ENCODE measurements at places on chromosomes 1 and 21.

DNA sequence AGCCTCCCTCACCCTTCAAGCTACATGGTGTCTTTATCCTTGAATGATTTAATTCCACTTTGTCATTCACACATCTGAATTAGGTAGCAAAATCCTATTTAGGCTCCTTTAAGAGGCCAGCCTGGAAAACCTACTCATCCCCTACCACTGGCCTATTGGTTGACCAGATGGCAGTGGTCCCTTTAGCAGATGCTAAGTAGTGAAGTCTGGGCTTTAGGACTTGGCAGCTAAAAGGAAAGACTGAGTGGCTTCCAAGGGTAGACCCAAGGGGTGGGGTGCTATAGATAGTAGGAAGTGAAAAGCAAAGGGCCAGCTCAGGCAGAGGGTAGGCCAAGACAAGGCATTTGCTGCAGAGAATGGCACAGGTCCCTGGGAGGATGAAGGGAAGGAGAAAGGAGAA, 46.6 kb downstream of the KCNJ6 start:
- no peak for DNase-seq

GRCh38 chr1:29478151-29478791, 241.9 kb downstream of the PTPRU start:
- no peak for DNase-seq

DNA sequence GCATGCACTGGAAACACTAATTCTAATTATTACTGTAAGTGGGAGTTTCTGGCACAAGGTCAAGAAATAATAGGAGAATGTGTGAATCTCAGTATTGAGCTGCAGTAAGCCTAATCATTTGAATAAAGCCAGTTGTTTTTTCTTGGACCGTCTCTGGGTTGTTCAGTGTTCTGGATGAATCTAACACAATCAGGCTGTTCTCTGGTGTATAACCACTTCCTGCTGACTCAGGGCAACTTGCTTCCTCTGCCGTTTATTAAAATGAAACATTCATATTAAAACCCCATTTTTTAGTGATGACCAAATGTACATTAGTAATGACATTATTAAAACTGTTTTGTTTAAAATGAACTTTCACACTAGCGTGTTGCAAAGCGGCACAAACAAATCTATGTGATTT, 273.1 kb upstream of the SNX7 start:
- DNase-seq = peak; percentile 82

- DNase-seq = no peak
Measured at GRCh38 chr1:189149547-189150375, 1327.9 kb downstream of the BRINP3 start.

GRCh38 chr1:175116903-175117302, 49.3 kb downstream of the TNN start:
- no peak for DNase-seq

DNA sequence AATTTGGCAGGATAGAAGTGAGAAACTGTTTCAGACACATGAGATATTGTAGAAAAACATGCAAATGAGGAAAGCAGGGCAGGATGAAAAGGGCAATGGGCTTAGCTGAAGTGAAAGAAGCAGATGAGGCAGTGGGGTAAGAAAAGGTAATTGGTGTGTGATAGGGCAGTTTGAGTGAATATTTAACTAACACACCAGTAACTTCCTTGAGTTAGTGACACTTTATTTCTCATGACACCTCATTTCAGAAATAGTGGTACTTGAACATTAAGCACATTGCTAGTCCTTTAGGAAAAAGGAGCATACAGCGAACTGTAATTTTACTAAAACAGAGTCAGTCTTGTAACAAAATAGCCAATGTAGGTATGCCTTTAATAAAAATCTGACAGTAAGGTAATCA, 415.0 kb downstream of the DPYD start:
- no peak for DNase-seq

- DNase-seq = no peak
Measured at GRCh38 chr1:229553621-229554130, 4.8 kb downstream of the ABCB10 start.

DNA sequence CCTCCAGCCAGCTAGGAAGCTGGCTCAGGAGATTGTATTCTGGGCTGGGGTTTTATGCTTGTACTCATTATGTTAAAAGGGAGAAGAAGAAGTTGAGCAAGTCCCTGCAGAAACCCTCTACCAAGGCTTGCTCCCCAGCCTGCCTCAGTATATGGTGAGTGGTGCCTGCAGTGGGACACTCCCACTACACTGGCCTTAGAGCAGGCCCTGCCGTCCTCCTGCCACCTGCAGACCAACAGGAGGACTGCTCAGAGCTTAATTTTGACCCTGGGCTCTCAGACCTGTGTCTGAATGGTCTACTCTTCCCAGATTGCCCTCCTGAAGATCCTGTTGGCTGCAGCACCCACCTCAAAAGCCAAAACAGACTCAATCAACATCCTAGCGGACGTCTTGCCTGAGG, 13.0 kb downstream of the STRIP1 start:
- no peak for DNase-seq

DNA sequence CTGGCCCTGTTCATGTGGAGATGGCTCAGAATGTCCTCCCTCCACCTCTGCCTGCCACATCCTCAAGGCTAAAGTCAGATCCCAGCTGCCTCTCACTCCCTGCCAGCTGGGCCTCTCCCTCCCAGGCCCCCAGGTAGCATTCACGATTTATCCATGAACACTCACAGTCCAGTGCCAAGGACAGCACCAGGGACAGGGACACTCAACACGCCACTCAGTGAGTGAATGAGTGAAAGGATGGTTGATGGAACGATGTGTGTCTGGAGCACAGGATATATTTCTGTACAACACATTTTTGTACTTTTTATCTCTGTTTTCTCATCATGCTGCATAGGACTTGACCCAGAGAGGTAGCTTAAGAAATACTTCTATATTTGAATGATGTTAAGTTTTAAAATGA, 10.1 kb downstream of the CYP4A11 start:
- no peak for DNase-seq

DNA sequence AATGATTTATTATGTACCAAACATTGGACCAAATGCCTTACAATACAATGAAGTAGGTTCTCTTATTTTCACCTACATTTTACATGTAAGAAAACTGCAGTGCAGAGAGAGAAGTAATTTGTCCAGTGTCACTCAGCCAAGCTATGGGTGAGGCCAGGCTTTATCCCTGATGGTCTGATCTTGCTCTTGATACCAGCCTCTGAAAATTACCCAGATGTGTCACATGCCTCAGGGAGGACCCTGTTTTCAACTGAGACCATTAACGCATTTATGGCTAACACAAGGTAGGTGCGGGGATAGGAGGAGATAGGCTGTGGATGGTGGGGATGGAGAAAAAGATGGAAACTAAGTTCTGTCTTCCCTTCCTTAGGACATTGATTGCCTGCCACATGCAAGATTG, 56.9 kb downstream of the NGF start:
- no peak for DNase-seq

GRCh38 chr1:152899027-152899426, 9.3 kb upstream of the IVL start:
- no peak for DNase-seq

DNA sequence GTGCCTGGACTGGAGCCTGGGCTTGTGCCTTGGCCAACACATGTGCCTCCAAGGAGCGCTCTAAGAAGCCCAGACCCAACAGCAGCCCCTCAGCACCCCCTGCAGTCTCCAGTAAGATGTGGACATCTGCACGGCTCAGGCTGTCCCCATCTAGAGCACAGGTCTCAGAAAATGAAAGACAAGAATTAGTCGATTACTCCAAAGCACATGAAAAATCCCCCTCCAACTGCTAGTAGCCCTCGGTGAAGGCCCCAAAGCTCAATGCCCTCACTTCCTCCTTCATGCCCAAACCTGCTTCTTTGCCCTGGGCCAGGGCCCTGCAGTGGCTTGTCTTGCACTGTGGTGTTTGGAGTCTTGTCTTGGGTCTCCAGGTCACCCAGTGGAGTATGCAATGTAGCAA, 21.9 kb upstream of the ERO1B start:
- no peak for DNase-seq

DNA sequence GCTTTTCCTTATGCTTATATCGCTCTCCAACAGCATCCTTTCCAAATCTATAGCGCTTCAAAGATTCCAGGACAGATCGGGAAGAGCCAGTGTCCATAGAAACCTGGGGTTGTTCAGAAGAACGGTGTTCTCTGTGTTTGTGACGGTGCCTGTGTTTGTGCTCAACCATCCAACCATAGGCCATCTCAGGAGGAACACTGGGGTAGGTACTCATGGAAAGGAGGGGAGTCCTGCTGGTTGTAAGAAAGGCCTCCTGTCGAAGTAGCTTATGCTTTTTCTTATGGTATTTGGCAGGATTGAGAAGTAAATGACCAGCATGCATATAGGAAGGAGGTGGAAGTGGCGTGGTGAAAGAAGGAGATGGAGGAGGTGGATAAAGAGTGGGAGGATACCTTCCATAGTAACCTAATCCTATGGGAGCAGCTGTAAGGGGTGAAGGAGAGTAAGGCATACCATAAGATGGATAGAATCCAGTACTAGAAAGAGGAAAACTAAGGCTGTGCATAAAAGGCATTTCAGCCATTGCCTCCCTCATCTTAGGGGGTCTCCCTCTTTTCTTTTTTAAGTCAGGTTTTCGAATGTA, 84.2 kb downstream of the ASH1L start:
- DNase-seq = no peak

GRCh38 chr1:209999005-209999404, 61.0 kb downstream of the SYT14 start:
- no peak for DNase-seq

DNA sequence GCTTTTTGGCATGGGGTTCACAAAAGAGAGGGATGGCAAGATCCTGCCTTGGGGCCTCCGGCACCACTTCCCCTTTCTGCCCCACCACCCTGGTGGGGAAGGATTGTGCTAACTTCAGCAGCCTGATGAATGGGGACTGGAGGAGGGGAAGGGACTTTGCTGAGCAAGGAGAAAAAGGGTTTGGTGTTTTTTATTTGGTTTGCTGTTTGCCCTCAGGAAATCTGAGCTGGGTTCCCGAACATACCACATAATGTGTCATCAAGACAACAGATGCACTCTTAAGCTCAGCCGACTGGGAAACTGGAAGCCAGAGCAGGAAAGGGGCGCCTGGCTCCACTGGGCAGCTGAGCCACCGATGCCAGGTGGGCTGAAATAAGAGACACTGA, 19.8 kb downstream of the OLFML2B start:
- peak; percentile 19 for DNase-seq

DNA sequence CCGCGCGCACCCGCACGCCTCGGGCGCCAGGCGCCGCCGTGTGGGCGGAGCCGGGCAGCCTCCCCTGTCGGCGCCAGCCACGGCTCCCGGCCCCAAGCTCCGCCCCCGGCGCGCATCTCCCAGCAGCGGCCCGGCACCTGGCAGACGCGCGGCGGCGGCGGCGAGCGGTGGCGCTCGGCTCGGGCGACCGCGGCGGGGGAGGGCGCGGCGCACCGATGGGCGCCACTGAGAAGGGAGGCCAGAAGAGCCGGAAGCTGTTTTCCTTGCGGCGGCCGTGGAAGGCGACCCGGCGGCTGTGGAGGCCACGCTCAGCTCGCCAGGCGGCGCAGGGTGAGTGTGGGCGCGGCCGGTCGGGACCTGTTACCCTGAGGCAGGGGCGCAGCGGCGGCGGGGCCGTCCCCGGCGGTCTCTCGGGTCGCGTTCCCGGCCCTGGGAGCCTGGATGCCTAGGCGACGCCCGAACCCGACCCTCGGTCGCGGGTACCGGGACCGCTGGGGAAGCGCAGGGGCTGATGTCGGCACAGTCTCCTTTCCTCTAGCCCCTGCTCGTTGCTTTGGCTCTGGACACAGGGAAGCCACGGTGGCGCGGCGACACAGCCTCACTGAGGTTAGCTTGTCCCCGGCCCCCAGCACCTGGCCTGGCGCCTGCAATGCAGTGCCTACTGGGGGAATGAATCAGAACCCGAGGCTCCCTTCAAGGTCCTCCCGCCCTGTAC, 54.9 kb upstream of the DNAJC6 start:
- DNase-seq = peak; percentile 90

DNA sequence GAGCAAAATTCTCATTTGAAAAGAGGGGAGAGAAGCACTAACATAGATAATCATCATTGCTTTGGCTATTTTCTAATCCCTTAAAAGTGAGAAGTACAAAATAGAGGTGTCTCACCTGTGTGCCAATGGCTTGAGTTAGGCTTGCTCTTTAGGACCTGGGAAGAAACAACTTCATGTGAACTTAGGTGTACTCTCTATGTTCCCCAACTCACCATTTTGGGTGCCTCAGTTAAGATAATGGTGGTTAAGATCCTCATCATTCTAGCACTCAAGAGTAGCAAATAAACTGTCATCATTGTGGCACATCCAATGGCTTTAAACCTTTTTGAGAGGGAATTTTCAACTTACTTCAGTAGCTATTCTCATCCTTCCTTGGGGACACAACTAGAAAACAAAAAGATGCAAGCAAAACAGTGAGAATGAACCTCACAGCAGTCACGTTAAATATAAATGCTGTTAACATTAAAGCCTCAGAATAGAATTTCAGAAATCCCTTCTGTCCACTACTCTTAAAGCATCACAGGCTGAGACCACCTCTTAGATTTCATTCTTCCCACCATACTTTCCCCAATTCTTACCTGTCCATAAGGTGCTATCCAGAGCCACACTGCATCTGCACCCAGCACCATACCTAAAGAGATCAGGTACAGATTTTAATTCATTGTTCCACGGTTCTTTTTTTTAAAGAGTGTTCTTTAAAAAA, 1.2 kb downstream of the GAS5 start:
- peak; percentile 46 for DNase-seq

DNA sequence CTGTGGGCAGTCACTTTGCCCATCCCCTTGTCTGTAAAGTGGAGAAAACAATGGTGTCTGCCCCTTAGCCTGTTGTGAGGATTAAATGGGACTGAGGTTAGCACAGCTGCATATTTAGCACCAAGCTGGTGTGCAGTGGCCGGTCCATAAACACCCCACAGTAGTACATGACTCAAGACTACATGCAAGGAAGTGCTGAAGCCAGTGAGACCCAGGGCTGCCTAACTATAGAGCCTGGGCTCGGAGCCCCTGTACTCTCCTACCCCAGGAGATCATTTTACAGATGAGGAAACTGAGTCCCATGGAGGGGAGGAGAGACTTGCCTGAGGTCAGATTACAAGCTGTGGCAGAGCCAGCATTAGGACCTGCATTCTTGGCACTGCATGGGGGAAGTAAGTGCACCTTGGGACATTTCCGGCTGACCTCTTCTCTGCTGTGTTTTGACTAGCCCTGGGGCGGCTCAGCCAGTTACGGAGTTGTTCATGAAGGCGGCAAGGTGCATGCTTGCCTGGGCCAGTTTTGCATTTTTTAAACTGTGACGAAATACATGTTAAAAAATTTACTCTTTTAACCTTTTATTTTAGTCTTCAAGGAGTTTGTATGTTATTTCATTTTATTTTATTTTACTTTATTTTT, 3.2 kb downstream of the SERINC2 start:
- DNase-seq = no peak

Measured in activated CD4-positive, alpha-beta T cell treated with anti-CD3 and anti-CD28 coated beads, Interleukin-10, Interleukin-2, amounts not matched to agents 100 ng/mL and 50 ng/mL, durations not matched to agents 16 hours and 8 hours (primary cell).